ENCODE measurements at places on chromosomes 4 and X.

DNA sequence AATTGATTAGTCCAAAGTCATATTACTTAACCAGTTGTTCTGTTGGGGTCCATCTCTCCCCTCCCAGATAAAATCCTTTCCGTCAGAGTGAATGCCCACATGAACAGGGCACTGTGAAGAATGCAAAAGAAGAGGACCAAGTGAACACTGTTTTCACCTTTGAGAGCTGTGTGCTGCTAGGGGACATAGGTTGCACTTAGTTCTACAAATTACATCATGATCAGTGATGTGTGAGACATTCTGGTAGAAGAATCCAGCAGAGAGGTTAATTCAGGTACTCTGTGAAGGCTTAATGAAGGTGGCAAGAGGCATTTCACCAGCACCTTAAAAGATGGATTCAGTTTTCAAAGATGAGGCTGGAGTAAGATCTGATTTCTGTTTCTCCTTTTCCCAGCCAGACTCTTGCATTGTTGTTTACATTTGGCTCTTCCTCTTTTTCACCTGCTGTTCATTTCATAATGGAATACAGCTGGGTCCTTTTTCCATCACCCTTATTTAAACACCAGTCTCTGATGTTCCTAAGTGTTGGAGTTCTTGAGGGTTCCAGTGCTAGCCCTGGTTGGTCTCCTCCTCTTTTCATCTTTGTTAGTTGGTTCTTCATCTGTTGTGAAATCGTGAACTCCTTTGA is 10.9 kb downstream of the GAB1 start:
- DNase-seq = no peak

DNA sequence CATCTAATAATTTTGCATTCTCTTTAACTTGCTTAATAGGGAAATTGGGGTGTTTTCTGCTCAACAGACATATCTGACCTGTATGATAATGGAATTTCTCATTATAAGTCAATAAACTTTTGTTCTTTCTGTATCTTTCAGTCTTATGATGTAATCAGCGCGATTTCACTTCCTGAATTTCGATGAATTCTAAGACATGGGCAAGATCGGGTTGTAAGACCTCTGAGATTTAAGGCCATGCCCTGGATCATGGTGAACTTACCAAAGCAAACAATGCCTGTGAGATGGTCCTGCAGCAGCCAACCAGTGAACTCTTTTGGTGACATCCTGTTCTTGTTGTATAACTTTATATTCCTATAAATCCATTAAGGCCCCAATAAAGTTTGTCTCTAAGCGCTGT is 88.1 kb downstream of the NBDY start:
- DNase-seq = no peak

GRCh38 chr4:13246107-13246506 is 238.0 kb downstream of the RAB28 start:
- no peak for DNase-seq

DNA sequence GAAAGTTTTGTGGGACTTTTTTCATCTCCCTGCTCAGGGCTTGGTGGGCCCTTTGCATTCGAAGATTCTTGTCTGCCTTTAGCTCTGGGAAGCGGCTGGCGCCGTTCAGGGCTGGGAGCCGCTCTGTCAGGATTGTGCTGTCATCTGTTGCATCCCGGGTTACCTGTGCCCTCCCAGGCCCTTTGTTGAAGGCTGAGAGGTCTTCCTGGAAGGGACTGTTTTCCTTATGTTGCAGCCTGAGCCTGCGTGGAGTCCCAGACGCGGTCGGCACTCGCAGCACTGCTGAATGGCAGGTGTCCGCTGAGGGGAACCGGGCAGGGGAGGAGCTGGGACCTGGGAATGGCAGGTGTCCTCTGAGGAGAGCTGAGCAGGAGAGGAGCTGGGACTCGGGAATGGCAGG is 15.9 kb downstream of the RGS12 start:
- no peak for DNase-seq

DNA sequence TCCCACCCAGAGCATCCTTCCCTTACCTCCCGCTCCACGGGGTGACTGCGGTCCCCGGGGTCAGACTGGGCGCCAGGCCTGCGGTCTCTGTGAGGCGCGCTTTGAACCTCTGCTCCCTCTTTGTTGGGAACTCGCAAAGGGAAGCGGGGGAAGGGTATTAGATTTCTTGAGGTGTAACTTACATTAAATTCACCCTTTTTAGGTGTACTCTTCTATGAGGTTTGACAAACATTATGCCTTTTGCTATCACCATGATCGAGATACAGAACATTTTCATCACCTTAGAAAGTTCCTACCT is 569 bp downstream of the DCK start:
- no peak for DNase-seq

DNA sequence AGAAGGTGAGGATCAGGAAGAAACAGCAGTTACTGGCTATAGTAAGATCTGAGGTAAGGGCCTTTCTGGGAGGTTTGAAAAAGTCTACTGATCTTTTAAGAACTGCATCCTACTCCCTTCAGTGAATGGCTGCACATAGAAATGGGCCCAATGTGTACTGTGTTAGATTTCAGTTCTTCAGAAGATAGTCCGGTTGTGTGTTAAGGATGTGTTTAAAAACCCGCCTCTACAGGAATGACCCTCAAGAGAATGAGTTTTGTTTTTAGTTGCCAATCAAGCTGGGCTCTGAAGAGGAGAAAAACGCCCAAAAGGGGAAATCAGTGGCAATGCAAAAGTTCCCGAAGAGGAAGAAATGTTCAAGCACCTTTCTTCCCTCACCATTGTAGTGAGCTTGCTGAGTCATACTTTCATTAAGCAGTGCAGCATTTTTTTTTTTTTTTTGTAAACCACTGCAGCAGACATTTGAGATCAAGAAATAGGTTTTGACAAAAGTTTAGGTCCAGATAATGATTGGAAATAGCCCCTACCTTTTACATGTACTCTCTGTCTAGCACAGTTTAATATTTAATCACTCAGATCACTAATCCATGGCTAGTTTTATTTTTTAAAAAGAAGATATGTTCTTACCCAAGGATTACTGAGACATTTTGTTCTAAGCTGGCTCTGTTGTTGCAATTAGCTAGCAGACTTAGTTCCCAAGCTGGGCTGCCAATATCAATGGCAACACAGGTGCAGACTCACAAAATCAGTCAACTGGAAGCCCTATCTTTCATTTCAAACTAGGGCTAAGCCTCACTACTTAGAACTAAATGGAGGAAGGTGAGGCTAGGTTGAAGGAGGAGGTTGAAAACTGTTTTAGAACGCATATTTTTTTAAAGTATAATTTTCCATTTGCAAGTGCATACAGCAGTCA is 7.0 kb upstream of the TRPC5OS start:
- DNase-seq = no peak

- no peak for DNase-seq
Observed at GRCh38 chr4:107682306-107682705, 37.7 kb downstream of the PAPSS1 start.
